ENCODE measurements at places on chromosomes 1 and 21.
A peak's percentile ranks its signal among the peaks of the same experiment; 100 is the strongest.

- DNase-seq = no peak
Measured at GRCh38 chr1:34806396-34806795, 13.6 kb downstream of the GJA4 start.

- DNase-seq = no peak
Measured at GRCh38 chr1:156077430-156077760, 4.9 kb downstream of the MEX3A start.

DNA sequence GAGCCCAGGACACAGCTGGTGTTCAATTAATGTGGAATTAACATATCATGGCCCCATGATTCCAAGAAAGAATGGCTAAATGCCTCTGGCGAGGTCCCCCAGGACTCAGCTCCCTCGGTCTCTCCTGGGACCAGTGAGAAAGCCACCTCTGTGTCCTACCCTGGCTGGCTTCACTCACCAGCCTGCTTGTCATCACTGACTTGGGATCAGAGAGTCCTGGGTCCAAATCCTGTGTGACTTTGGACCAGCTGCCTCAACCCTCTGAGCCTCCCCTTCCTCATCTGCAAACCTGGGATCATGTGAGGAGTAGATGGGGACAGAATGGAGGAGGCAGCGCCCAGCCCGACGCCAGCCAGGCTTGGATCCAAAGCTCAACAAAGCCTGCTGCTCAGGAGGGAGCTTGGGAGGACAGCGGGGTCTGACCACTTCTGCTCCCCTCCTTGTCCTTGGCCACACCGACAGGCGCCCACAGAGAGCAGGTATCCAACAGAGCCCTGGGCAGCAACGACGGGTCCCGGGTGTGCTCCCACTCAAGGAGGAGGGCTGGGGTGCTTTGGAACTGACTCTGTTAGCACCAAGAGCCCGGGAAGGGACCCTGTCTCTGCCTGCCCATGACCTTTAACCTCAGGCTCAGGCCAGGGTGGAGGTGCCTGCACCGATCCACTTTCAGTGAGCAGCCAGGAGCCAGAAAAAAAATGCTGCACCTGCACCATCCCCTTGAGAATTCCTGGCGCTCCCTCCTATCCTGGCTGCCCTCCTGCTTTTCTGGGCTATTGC, 3.2 kb downstream of the SH2D5 start:
- DNase-seq = no peak

GRCh38 chr1:21241771-21242581, 48.3 kb downstream of the ECE1 start:
- no peak for DNase-seq

GRCh38 chr1:109770331-109771095, 6.8 kb upstream of the EPS8L3 start:
- peak; percentile 71 for DNase-seq

Data from pons (tissue), 1 donor.